Activated naive CD4-positive, alpha-beta T cell treated with Interleukin-2 at 50 U/mL for 16 hours (primary cell): ENCODE measurements at places on chromosomes 5 and 9.
A peak's percentile ranks its signal among the peaks of the same experiment; 100 is the strongest.

- DNase-seq, result no peak
These were observed 6.3 kb upstream of the TNFSF15 start for GRCh38 chr9:114811966-114812636.

DNA sequence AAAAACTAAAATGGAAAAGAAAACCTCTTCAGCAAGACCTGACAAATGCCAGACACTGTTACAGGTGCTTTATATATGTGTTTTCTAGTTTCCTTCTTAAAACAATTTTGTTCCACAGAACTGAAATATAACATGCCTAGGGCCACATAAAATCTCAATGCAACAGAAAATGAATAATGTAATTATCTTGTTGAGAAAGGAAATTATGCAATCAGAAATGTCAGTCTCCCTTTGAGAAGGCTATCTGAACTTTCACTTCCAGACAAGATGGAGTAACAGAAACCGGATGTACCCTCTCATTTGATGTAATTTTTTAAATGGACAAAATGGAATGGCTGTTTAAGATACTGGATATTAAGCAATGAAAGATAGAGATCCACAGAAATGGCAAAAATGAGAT, 79.2 kb downstream of the AGTPBP1 start:
- no peak for DNase-seq

GRCh38 chr9:2787065-2787464, 56.8 kb downstream of the PUM3 start:
- no peak for DNase-seq

DNA sequence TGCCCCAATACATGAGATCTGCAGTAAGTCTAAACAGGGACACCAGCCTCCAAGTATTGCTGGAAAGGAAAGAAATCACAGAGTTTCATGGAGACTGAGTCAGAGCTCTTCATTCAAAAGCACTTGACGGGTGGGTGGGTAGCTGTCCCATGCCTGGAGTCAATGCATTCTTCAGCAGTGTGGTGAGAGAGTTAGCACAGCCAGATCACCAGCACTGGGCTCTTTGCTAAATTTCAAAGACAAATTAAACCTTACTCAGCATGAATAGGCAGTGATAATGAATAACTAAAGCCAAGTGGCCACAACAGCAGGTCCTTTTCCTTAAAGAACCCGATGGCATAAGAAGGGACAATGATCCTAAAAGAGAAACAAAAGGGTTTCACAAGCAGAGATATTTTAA, 192.4 kb downstream of the ACTL7B start:
- no peak for DNase-seq

- DNase-seq, result no peak
These were observed 53.9 kb upstream of the TRIM32 start for GRCh38 chr9:116632990-116633838.

DNA sequence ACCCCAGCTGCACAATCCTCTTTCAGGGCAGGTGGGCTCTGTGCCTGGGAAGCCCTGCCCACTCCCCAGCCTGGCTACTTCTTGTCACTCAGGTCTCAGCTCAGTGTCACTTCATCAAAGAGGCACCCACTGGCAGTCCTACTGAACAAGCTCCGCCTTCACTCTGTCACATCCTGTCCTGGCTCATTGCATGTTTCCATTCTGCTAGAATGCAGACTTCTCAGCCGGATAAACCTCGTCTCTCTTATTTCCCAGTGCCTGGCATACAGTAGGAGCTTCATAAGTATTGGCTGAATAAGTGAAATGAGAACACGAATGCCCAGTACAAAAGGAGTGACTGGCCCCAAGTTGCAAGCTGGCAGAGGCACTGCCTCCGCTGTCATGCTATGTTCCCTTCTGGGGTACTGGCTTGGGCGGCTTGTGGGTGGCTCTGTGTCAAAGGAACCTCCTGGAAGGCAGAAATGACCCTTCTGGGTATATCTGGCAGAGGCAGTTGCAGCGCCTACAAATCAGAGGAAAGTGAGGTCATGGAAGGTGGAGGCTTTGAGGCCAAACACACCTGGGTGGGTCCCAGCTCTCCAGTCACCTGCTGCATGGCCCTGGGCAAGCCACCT, 98.3 kb upstream of the PHYKPL start:
- DNase-seq, result no peak

- no peak for DNase-seq
These were observed 16.8 kb downstream of the TAS2R1 start for GRCh38 chr5:9613360-9613759.

GRCh38 chr5:169876386-169876785, 103.9 kb downstream of the INSYN2B start:
- no peak for DNase-seq

DNA sequence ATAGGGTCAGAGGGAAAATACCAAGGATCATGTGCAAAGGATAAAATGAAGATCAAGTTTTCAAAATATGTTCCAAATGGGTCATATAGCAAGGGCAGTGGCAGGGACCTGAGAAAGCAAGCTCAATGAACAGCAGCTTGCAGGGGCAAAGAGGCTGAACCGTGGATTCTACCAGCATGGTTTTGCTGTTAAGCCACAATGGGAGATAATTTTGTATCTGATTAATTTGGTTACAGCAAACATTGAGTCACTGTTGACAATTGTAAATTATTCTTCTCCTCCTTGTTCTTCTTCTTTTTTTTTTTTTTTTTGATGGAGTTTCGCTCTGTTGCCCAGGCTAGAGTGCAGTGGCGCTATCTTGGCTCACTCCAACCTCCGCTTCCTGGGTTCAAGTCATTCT, 18.4 kb upstream of the ERAP2 start:
- DNase-seq, result no peak

GRCh38 chr9:91905991-91906469, 44.0 kb downstream of the ROR2 start:
- DNase-seq, result peak; percentile 49

GRCh38 chr5:96176022-96176421, 214.4 kb upstream of the ELL2 start:
- DNase-seq, result no peak

GRCh38 chr5:85077581-85077980, 692.9 kb upstream of the EDIL3 start:
- no peak for DNase-seq

- DNase-seq, result no peak
These were observed 3.2 kb upstream of the ANXA1 start for GRCh38 chr9:73148447-73148937.

GRCh38 chr9:128066713-128067644, at the start of gene NAIF1:
Gene NAIF1 (minus strand): TSS chr9:128067320. CDS start chr9:128067101, 219 bp downstream.
- DNase-seq, result peak; percentile 95

DNA sequence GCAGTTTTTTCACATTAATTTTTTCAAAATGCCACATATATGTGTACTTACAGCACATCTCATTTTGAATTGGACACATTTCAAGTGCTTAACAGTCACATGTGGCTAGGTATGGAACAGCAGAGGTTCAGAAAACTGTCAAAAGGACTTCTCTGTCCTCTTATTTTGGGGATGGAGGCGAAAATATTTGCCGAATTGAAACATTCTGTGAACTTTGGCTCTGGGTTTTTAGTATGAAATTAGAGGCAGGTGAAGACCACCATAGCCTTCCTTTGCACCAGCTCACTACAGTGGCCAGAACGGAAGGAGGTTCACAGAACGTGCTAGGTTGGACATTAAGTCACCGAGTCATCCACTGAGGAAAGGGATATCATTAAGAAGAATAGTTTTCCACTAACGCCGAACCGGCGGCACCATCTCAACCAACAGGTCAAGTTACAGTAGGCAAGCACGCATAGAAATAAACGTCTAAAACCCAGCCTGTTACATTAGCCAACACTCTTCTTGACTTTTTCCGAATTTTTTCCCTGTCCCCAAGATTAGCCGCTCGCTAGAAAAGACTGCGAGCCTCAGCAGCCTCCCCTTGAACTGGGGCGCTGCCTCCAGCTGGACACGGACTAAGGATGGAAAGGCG, 1.8 kb upstream of the TLE4 start:
- DNase-seq, result no peak

- DNase-seq, result no peak
These were observed 92.7 kb upstream of the CKMT2 start for GRCh38 chr5:81140441-81140840.

DNA sequence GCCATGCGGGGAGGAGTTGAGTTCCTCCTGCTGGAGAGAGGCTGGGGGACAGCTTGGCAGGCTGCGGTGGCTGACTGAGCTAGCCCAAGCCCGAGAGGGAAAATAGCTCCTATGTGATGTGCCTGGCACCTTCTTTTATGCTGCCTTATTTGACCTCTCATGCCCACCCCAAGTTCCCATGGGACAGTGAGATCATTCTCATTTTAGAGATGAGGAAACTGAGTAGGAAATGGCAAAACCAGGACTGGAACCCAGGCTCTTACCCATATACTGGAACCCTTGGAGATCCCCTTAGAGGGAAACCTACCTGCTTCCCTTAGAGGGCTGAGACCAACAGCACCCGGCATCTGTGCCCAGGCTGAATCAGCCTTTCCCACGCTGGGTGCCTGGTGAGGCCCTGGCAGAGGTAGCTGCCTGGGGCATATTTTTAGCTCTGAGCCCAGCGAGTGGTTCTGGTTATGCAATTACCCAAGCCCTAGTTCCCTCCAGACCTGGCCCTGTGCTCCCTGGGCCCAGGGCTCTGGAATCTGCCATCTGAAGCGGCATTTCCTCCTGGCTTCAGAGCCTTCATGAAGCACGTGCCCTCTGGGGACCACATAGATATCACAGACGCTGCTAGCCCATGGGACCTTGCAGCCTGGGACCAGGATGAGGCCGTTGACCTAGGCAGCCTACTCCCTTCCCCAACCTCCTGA, 23.6 kb downstream of the COL27A1 start:
- no peak for DNase-seq

- no peak for DNase-seq
These were observed 162.8 kb downstream of the KCTD16 start for GRCh38 chr5:144333336-144333920.

DNA sequence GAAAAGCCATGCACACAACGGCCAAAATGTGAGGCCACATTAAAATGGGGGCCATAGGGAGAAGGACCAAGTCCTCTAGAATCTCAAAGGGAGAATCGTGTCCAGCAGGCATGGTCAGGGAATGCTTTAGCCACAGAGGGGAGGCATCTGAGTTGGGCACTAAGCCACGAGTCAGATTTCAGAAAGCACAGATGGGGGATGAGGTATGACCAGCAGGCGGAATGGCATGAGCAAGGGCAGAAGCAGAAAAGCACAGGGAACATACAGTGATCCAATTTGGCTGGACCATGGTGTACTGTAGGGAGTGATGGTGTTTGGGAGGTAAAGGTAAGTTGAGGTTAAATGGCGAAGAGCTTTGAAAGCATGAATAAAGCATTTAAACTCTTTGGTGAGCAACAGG, 214.6 kb downstream of the TLE1 start:
- no peak for DNase-seq

- DNase-seq, result no peak
These were observed 142.5 kb downstream of the FSTL4 start for GRCh38 chr5:133469846-133470245.

DNA sequence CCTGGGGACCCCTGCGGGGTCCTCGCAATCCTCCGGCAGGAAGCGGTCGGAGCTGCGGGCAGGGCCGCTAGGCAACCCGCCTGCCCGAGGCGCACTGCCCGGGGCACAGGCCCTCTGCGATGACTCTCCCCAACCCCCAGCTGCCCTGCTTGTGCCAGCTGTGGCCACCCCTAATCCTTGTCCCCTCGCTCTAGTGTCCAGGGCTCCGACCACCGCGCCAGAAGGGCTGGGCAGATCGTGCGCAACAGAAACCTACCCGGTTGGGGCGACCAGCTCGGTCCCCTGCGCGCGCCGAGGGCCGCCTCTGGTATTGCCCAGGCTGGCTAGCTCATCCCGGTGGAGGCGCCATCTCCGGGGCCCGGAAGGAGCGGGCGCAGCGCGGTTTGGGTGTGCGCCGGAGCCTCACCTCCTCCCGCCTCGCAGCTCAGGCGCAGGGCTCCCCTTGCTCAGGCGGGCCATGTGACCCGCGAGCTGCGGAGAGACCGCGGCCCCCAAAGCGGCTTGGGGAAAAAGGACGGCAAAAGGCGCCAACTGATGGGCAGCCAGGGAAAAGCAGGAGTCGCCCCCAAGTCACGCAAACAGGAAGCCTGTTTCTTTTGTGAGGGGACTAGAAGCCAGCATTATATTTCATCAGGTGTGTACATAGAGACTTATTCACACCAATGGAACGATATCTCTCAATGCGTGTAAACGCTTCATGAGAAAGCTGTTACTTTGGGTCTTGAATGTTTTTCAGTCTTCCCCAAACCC, 46.8 kb upstream of the RNF20 start:
- no peak for DNase-seq

DNA sequence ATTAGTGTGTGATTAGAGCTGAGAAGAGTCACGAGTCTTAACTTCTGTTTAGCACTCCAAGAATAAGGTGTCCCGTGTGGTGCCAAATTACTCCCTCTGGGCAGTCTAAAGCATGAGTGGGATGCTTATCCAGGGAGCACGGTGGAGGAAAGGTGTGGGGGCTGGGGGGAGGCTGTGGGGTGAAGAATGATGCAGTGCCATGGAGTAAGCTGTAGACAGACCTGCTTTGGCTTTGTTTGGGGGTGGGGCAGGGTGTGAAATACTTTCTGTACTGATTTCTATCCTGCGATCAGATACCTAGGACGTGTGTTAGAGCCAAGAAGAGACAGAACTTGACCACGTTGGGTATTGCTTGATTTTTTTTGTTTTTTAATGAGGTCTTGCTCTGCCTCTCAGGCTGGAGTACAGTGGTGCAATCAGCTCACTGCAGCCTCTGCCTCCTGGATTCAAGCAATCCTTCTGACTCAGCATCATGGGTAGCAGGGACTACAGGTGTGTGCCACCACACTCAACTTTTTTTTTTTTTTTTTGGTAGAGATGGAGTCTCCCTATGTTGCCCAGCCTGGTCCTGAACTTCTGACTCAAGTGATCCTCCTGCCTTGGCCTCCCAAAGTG, 232.8 kb downstream of the MAN2A1 start:
- no peak for DNase-seq

DNA sequence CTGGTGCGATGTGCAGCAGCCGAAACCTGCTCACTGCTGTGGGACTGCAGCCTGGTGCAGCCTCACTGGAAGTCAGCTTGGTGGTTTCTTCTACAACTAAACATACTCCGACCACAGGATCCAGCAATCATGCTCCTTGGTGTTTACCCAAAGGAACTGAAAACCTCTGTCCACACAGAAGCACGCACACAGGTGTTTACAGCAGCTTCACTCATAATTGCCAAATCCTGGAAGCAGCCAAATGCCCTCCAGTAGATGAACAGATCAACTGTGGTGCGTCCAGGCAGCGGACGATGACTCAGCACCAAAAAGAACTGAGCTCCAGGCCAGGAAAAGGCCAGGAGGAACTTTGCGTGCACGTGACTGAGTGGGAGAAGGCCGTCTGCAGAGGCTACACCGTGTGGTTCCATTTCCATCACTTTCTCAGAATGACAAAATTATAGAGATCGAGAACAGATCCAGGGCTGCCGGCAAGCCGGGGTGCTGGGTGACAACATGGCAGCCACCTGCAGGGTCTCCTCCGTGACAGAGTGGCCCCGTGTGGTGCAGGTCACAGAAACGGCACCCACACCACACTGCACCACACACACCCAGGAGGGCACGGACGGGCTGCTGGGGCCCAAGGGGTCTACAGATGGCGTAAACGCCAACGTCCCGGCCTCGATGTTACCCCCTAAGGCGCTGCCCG, 23.1 kb upstream of the NSMF start:
- DNase-seq, result no peak

DNA sequence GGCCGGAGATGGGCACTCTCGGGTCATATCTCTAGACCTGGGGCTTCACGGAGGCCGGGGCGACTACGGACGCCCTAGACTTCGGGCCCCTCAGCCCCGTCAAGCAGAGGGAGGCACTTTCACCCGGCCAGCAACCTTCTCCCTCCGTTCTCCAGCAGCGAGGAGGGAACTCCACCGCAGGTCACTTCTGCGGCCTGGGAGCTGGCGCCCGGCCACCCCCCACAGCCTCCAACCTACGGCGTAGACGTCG, 201 bp downstream of the DOLK start:
- DNase-seq, result no peak

- peak; percentile 65 for DNase-seq
These were observed 22.2 kb upstream of the JADE2 start for GRCh38 chr5:134503088-134503936.
